AML-193 (cell line): ENCODE measurements at places on chromosomes 2 and 18.

DNA sequence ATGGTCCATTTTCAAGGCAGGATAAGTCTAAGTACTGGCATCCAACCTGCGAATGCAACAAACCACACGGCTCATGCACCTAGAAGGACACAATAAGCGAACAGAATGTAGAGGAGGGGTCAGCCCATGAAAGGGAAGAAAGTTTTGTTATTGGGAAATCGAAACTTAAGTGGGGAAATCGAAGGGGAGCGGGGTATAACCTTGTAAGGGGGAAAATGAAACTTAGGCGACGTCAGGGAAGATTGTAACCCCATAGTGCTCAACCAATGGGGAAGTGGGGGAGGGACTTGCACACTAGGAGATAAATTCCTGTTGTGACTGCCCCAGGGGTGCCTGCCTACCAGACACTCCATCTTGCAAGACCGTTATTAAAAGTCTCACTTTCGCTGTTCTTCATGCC is 15.6 kb upstream of the OTOF start:
- DNase-seq, result no peak

DNA sequence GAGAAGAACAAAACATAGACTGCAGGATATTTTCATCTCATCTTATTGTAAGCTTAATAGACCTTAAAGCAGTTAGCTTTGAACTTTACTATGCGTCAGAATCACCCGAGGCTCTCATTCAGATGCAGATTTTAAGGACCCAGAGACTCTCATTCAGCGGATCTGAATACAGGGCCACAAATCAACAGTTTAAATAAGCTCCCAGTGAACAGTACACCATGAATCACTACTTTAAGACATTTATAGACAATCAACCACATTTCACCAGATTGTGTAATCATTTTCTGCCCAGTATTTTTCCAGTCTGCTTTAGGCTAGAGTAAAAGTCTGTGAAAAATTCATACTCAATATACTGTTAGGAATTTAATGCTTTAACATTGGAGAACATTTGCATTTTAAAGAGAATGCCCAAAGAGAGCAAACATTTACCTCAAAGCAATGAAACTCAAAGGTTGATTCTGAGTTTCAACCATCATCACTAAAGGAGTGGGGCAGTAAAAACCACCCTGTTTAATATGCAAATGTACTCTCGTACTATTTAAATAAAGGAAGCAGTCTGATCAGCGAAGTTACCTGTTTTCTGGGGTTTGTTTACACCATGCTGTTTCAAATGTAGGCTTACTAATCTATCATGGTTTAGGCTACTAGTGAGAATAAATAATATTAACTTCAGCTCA is 11.0 kb upstream of the ALPK2 start:
- no peak for DNase-seq

DNA sequence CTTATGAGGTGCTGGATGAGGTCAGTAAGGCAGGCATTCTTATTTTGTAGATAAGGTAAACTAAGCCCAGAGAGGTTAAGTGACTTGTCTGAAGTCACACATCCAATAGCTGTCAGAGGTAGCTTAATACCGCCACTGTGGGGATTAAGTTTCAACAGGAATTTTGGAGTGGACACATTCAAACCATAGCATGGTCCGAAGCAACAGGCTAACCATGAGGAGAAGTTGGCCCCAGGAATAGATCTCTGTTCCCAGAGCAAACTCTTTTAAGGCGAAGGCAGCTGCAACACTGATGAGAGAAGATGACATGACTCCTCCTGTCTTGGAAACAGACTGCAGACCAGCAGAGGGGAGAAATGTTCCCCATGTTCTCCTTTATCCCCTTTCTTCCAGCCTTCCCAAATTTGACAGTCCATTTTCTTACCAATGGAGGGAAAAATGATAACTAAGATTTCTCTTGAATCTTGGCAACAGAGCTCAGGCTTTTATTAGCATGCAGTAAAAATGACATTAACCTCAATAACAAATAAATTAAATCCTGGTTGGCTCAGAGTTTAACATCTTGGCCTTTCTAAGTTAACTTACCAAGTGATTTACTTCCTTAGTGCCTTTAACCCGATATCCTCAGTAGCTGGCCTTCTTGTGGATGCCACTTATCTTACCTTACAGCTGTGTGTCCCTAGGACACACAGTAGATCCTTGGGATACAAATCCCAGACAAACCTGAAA is 67.9 kb upstream of the STPG4 start:
- DNase-seq, result no peak

DNA sequence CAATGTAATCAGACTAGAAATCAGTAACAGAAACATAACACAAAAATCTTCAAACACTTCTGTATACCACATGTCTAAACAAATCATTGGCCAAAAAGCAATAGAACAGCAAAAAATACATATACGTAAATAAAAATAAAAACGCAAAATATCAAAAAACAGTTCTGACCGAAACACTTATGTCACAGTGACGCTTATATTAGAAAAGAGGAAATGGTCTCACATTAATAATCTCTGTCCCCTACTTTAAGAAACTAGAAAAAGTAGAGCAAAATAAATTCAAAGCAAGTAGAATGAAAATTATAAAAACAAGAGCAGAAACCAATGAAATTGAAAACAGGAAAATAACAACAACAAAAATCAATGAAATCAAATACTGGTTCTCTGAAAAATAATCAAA is 41.9 kb downstream of the TMEM131 start:
- no peak for DNase-seq

GRCh38 chr2:104077573-104077972 is 776.3 kb upstream of the POU3F3 start:
- no peak for DNase-seq

DNA sequence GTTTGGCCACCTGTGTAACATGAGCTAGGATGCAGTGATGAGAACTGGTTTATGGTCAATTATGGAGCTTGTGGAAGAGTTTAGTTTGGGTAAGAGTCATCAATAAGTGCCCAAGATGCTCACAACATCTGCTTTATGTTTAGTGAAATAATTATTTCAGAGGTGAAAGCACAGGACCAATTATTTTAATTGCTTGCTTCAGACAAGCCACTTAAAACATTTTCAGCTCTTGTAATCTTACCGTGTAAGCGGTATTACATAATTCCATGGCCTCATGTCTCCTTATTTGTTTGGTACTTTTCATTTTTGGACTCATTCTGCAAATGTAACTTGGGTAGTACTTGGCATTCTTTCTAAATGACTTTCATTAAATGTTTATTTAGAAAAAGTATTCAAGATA is 5.4 kb downstream of the B3GNT2 start:
- no peak for DNase-seq
